Ovary (tissue), 10 donors: ENCODE measurements at places on chromosomes 4 and X.

GRCh38 chrX:19742826-19743225, 144.6 kb downstream of the SH3KBP1 start:
- no peak for DNase-seq

DNA sequence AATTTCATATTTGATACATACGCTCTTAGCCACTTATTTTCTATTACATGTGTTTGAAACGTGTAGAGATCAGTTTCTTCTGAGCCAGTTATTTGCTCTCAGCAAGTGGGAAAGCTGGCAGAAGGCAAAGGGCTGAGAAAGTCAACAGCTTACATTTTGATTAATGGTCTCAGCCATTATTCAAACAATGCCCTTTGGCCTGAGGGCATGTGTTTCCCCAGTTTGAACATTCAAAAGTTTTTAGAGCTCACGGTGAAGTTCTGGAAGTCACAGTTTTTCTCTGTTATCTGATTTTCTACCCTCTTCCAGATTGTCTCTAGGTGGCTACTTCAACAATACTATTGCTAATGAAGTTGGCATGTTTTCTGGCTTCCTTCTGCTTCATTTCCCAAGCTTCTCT, 591.8 kb upstream of the CPEB2 start:
- DNase-seq, result no peak

DNA sequence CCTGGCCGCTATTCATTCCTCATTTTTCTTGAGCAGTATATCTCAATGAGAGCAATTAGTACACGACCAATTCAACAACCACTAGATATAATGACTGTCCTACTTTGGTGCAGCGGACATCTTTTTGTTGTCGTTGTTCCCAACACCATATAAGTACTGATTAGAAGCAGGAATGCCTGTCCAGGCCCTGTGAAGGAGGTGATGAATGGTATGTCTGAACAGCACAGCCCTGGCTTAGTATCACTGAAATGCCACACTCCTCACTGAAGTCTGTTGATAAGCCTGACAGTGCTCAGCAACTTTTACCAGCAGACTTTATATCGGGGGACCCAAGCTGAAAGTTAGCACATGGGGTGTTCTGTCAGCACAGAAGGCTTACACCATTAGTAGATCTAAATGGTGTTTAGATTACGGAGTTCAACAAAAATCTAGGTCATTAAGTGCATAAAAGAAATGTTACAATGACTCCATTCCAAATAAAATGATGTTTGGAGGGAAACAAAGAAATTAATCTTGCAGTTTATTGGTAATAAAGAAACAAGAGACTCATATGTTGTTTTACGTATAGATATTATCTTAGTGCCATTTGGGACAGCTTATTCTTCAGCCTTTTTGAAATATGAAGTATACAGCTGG, 228.3 kb upstream of the TTC29 start:
- DNase-seq, result no peak

DNA sequence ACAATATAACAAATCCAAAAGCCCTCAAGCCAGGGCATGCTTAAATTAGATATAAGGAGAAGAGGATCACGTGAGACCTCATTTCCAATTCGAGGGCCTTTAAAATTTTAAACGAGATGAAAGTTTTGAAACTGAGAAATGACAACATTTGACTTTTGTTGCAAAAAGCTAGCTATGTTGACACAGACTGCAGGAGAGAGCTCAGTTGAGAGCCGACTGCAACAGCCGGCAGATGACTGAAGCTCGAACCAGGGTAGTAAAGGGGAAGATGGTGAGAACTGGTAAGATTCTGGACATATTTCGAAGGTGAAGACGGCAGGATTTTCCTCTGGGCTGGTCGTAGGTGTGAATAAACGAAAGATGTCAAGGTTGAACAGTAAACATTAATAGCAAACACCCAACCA, 773 bp downstream of the PRMT9 start:
- peak; percentile 50 for DNase-seq

DNA sequence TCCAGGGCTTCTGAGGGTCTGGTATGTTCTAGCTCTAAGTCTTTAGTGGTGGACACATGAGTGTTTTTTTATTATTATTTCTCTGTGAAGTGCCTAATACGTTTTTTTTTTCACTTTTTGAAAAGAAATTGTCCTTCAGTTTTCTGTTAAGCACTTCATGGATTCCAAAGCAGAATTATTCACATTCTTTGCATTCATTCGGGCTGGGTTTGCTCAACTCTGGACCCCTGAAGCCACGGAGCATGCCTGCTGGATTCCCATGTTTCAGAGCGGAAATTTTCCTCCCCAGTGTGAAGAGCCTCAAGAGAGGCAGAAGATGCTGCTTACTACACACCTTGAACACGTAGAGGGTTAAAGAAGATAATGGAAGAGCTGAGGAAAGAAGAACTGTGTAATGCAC, 107.5 kb downstream of the EGF start:
- DNase-seq, result no peak

- no peak for DNase-seq
Measured at GRCh38 chrX:66074920-66075879, 35.3 kb upstream of the VSIG4 start.

GRCh38 chrX:106626789-106627188, 15.0 kb downstream of the RADX start:
- DNase-seq, result no peak

- no peak for DNase-seq
Measured at GRCh38 chrX:1025413-1025812, 187.0 kb downstream of the CRLF2 start.

DNA sequence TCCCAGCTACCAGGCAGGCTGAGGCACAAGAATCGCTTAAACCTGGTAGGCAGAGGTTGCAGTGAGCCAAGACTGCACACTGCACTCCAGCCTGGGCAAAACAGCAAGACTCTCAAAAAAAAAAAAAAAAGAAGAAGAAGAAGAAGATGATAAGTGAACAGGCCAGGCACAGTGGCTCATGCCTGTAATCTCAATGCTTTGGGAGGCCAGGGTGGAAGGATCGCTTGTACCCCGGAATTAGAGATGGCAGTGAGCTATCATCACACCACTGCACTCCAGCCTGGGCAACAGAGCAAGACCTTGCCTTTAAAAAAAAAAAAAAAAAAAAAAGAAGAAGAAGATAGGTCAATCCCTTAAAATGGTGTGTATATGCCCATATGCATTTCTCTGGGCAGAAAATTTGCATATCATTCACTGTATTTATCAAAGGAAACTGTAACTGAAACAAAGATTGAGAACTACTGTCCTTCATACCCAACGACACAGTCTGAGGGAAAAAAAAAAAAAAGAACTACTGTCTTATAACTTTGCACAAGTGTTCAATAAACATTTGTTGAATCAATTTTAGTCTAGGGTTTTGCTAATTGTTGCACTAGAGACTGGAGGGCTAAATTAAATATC, 2.3 kb downstream of the RFC1 start:
- no peak for DNase-seq

DNA sequence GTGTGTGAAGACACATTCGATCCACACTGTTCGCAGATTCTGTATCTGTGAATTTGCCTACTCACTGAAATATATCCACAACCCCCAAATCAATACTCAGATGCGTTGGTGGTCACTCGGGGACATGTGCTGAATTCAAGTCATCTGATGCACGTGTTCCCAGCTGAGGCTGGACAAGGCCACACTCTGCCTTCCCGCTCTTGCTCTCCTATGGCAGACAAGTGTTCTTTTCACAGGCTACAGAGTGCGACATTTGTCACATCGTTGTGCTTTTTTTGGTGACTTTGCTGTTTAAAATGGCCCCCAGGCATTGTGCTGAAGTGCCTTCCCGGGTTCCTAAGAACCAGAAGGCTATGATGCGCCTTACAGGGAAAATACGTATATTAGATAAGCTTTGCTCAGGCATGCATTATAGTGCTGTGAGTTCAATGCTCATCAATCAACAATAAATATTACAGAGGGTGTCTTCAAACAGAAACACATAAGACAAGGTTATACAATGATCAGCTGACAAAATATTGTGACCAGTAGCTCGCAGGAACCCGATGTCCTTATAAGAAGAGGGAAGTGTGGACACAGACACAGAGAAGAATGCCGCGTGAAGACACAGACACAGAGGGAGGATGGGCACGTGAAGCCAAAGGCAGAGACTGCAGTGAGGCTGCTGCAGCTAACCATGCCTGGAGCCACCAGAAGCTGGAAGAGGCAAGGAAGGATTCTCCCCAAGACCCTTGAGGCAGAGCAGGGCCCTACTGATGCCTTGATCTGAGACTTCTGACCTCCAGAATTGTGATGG, 42.0 kb downstream of the IRF2 start:
- DNase-seq, result no peak

GRCh38 chr4:3364634-3365314, 72.0 kb downstream of the RGS12 start:
- no peak for DNase-seq

- no peak for DNase-seq
Measured at GRCh38 chrX:124232523-124233201, 99.8 kb upstream of the TEX13D start.

DNA sequence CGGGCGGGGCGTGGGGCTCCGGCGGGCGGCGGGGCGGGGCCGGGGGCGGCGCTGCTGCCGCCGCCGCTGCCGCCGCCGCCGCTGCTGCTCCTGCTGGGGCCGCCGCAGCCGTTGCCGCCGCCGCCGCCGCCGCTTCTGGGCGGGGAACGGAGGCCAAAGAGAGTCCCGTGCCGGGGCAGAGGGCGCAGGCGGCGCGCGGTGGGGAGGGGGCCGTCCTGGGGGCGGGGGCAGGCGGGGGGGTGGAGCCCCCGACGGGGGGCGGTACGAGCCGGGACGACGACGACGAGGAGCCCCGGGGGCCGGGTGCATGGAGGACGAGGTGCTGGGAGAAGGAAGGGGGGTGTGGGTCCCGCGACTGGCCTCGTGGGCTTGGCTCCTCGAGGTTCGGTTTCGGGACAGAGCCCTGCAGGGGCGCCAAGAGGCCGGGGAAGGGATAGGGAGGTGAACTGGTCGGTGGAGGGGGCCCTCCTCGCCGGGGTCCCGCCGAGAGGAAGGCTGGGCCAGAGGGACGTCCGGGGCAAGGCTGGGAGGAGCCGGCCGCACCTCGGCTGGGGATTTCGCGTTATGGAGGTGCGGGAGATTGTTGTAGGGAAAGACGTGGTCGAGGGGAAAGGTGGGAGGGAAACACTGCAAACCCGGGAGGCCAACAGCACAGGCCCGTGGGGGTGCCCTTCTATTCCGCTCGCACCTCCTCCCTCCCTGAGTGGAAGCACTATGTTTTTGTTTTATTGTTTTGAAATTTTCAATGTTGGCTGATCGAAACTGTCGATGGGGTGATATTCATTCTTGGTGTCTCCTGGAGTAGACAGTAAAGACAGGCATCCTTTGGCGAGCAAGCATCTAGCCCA, 1.9 kb downstream of the BCORL1 start:
- peak; percentile 52 for DNase-seq

- DNase-seq, result no peak
Measured at GRCh38 chrX:148947399-148947975, 447.1 kb downstream of the AFF2 start.

DNA sequence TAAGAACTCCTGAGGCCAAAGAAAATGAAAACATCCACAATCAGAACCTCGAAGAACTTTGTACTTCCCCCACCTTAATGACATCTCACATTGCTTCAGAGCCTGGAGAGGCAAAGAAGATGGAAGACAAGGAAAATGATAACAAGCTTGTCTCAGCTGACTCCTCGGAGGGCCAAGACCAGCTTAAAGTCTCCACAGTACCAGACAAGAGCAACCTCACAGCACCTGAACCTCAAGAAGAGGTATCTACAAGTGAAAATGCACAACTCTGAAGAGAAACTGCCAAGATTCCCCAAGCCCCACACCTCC, 97.5 kb downstream of the HNRNPD start:
- no peak for DNase-seq
